Stimulated activated CD4-positive, alpha-beta T cell treated with anti-CD3 and anti-CD28 coated beads, Interleukin-1b, Interleukin-23, amount 100 ng/mL, for 1 hour (primary cell): ENCODE measurements at places on chromosomes 4 and X.

GRCh38 chr4:1206299-1207156 is 34.1 kb upstream of the SPON2 start:
- DNase-seq = no peak

DNA sequence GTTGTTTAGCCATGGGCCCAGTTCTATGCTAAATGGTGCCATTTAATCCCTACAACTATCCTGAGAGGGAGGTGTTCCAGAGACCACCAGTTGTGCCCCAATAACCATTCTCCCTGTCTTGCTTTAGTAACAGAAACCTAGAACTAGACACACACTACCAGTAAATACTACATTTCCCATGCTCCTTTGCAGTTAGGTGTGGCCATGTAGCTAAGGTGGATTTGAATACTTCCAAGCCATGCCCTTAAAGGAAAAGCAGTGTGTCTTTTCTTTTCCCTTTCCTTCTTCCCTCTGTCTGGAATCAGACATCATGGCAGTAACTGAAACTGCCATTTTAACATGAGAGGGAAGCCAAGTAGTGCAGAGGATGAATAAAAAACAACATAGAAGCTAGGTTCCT is 90.9 kb upstream of the TMEM33 start:
- no peak for DNase-seq

DNA sequence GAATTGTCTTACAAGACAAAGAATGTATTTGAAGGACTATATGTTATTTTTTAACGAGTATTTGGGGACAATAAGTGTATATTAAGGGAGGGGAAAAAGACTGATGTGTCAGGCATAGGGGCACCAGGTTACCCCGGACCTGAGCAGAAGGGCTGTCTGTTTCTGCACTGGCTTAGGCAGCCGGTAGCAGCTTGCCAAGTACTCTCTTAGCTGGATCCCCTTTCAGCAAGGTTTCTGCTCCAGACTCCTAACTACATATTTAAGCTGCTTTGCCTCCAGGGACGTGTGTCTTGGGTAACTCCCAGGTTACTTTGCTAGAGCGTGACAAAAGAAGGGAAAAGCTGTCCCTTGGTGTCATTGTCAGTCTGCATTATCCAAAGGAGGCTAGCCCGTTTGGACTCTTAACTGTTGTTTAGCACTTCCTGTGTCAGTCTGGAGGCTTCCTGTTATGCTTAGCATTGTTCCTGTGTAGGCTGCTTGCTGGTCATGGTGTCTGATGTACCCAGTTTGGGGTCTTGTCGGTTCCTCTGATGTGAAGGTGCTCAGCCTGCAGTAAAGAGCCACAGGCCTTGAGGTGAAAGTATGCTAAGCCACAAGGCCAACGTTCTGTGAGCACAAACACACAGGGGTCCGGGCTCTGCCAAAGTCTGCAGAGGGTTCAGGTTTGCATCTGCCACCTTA is 11.6 kb downstream of the CXCR3 start:
- no peak for DNase-seq

GRCh38 chrX:118990512-118991227 is 16.3 kb downstream of the LONRF3 start:
- no peak for DNase-seq

DNA sequence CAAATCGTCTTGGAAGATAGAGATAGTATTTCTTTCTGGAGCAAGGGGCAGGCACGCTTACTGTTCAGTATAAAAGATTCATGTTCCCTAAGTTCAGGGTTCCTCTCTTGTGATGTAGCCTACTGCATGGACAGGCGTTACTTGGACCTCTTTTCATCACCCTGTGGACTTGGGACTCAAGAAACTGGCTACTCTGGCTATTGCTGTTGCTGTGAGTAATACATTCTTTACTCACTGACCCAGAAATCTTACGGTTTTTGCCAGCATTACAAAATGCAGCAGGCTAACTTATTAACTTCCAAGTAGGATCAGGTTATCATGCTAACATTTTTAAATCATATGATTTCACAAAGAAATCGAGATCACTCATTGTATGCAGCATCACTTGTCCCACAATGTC is 12.8 kb upstream of the GUCY1B1 start:
- no peak for DNase-seq

GRCh38 chr4:142350871-142351270 is 495.2 kb downstream of the INPP4B start:
- DNase-seq = no peak

DNA sequence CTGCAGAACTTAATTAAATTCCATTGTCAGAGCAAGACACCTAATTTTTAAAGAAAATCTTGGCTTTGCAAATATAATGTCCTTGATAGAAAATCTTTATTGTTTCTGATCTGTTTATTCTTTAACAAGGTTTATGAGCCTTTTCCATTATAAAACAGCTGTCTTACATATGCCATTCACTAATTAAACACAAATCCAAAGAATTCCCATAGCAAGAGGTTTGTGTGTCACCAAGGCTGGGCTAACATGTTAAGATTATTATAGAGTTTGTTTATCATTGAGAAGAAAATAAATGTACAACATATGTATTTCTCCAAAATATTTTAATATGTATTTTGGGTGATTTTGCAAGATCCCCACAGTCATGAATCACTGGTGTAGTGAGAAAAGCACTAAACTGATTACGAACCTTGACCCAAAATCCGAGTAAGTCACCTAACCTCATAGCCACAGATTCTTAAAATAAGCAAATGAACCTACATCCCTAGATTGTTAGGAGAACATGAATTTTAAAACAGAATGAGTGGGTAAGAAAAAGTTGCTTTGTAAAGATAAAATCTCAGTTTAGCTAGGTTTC is 694.8 kb upstream of the INTU start:
- no peak for DNase-seq

GRCh38 chr4:10074767-10075105 is 41.9 kb downstream of the WDR1 start:
- no peak for DNase-seq

GRCh38 chr4:169362607-169363006 is 91.9 kb upstream of the SH3RF1 start:
- no peak for DNase-seq

DNA sequence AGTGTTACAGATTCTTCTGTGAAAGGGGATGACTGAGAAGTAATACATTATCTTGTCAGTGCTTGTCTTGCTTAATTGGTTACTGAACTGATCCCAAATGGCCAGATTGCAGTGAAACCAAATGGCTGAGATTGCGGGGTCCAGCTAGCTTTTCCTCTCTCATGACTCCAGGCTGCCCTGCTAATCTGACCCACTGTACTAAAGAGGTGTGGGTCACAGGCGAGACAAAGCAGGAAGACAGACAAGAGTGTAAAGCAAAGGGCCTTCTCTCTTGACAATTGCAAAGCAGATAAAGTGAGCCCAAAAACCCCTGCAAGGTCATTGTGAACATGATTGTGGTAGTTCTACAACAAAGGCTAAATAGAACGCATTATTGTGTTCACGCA is 2.1 kb downstream of the TMEM150C start:
- DNase-seq = no peak

DNA sequence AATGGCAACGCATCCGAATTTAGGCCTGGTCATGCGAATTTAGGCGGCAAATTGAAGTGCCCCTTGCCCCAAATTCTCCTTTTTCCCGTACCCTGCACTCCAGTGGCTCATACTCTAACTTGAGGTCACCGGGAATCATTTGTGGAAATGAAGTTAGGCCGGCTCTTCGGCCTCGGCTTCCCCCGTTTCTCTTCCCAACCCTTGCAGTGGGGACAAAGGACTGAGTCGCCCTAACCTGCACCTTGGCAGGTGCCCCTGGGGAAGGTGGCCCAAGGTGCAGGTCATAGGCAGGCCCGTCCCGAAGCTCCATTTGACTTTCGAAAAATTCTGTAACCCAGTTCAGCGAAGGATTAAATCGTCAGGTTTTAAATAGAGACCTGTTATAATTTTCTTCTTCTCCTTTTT is 811 bp downstream of the SRD5A3 start:
- DNase-seq = no peak

DNA sequence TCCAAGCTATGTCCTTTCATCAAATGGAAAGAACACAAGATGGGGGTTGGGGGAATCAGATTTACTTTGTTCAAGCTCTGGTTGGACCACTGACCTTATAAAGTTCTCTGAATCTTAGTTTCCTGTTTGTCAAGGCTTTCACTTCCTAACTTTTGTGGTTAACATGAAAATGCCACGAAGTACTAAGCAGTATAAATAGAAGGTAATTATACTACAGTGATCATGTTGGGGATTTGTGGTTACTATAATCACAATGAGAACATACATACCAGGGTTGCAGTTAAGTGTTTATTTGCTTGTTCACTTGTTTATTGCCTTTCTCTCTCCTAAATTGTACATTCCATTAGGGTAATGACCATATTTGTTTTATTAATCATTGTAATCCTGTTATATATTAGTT is 53.2 kb downstream of the SPRY1 start:
- no peak for DNase-seq

GRCh38 chr4:39157520-39157919 is 24.8 kb upstream of the WDR19 start:
- no peak for DNase-seq

GRCh38 chr4:37978248-37978924 is 18.2 kb downstream of the PTTG2 start:
- DNase-seq = no peak

- no peak for DNase-seq
Measured at GRCh38 chrX:16785247-16786138, 773 bp upstream of the TXLNG start.

DNA sequence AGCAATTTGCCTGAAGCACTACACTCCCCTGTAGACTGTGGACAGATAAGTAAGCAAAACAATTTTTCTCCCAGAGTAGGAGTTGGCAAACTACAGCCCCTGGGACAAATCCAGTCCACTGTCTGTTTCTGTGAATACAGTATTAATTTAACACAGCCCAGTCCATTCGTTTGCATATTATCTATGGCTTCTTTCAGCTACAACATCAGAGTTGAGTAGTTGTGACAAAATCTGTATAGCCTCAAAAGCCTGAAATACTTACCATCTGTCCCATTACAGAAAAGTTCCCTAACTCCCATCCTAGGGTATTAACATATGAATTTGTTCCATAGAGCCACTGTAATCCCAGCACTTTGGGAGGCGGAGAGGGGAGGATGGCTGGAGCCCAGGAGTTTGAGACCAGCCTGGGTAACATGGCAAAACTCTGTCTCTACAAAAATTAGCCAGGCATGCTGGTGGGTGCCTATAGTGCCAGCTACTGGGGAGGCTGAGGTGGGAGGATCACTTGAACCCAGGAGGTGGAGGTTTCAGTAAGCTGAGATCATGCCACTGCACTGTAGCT is 53.0 kb downstream of the AMELX start:
- DNase-seq = no peak

DNA sequence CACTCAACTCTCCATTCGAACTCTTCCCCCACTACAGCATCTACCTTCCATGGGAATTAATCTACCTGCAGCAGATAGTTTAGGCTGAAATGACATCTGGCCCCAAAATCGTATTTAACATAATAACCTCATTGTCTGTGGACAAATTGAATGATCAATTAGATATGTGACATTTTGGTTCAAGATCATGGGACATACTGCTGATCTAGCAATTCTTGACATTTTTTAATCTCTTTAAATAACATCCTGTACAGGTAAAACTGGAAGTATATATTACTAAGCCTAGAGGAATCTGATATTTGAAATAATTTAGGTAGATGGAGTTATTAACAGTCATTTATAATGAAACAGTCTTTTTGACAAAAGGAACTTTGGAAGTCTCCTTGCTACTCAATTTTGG is 702.5 kb downstream of the NLGN4X start:
- DNase-seq = no peak

GRCh38 chr4:107252571-107252970 is 216.5 kb upstream of the DKK2 start:
- no peak for DNase-seq
